Urinary bladder (tissue), 4 donors: ENCODE measurements at places on chromosomes 7 and 10. TPM values are rescaled to one million over a fixed set of nuclear protein-coding genes. Genes with fewer than 3 reads are reported as not detected.

GRCh38 chr7:75054744-75055143, 18.9 kb downstream of the RCC1L start:
- no peak for DNase-seq

- DNase-seq: no peak
Observed at GRCh38 chr10:21100190-21100589, 203.1 kb upstream of the NEBL start.

DNA sequence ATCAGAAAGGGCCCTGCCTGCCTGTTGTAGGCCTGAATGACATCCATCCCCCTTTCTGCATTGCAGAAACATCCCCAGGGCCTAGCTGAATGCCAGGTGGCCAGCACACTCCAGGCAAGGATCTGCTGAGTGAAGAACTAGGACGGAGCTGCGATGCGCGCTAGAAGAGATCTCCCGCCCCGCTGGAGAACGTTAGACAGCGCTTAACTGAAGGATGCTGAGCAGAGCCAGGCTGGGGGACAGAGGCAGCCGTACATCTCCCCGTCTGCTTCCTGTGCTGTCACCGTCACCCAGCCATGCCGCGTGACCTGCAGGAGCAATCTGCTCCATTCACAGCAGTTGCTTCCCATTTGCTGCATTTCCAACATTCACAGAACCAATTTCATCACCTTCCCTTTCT, 73.3 kb downstream of the FAM53B start:
- DNase-seq: no peak

DNA sequence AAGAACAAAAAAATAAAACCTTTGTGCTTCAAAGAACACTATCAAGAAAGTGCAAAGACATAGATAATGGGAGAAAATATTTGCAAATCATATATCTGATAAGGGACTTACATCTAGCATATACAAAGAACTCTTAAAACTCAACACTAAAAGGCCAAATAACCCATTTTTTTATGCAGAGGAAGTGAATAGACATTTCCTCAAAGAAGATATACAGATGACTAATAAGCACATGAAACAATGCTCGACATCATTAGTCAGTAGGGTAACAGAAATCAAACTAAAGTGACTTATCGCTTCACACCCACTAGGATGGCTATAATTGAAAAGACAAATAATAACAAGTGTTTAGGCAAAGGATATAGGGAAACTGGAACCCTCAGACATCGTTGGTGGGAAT, 78.0 kb downstream of the MALSU1 start:
- no peak for DNase-seq

GRCh38 chr7:66055321-66055956, 20.2 kb upstream of the ASL start:
- no peak for DNase-seq

- DNase-seq: no peak
Observed at GRCh38 chr7:20079080-20079479, 138.1 kb downstream of the MACC1 start.

The LRRC18 gene
- 0.32 TPM for total RNA-seq

The TIAL1 gene
- 167 TPM for total RNA-seq
